ENCODE measurements at places on chromosomes 1 and 21.

DNA sequence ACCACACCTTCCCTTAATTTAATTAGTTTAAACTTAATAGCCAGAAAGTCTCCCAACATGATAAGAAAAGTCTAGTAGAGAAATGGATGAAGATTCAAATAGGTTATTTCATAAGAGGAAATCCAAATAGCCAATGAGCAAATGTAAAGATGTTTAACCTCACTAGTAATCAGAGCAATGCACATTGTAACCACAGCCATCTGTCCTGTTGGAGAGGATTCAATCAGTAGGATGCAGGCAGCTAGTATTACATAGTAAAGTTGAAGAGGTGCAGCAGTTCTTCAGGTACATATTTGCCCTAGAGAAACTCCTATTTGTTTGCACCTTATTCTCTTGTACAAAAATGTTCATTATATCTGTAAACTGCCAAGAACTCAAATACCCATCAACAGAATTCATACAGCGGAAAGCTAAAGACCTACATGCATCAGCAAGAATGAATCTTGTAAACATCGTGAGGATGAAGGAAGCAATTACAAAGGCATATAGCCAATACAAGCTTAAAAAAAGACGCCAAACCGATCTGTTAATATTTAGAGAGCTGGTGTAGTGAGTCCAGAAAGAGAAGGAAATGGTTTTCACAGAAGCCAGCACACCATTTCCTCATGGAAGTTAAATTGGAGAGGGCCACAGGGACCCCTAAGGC lies 27.9 kb downstream of the DIP2A start:
- no peak for DNase-seq

GRCh38 chr1:231827337-231828105 lies 200.9 kb downstream of the DISC1 start:
- DNase-seq, result no peak

DNA sequence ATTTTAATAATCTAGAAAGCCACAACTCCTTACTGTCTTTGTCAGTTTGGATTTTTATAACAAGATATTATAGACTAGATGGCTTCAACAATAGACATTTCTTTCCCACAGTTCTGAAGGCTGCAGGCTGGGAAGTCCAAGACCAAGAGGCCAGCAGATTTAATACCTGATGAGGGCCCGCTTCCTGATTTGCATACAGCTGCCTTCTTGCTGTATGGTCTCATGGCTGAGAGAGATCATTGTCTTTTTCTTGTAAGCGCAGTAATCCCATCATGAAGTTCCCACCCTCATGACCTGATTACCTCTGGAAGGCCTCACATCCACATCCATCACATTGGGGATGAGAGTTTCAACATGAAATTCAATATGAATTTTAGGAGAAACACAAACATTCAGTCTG lies 9.8 kb downstream of the RPS6KC1 start:
- no peak for DNase-seq

DNA sequence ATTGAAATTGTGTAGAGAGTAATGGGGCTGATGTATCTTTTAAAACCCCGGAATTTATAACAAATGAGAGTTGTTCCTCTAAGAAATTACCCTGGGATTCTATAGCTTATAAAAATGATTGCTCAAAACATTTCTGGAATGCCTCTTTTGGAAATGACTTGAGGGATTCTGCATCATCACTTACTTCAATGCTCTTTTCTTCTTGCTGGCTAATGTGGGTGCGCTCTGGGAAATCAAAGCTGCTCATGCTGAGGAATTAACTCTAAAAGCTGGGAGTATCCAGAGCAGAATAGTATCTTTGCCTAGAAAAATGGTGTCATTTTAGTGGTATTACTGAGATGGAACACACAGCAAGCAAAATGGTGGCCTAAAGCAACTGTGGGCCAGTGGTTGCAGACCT lies 23.0 kb upstream of the TBX15 start:
- no peak for DNase-seq

GRCh38 chr1:156148216-156148615 lies 5.2 kb upstream of the SEMA4A start:
- DNase-seq, result no peak

GRCh38 chr1:199174336-199174735 lies 535.5 kb downstream of the PTPRC start:
- no peak for DNase-seq

All from central memory CD4-positive, alpha-beta T cell (primary cell).